ENCODE measurements at places on chromosomes 5 and 9.
A peak's percentile ranks its signal among the peaks of the same experiment; 100 is the strongest.

DNA sequence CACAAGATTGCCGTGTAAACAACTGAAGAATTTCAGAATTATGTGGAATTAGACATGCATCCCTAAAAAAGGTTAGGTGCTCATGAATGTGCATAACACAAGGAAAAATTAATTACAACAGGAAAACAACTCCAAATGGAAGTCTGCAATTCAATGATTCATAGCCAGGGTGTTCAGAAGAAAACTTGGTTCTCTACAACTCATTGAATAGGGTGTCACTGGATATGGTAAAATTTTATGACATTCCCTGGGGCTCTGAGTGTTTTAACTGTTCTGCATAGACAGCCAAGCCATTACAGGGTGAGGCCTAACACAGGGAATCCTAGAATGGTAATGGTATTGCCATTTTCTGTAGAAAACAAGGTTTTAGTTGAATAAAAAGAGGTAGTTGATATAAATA lies 24.4 kb upstream of the ZSWIM6 start:
- DNase-seq: no peak

DNA sequence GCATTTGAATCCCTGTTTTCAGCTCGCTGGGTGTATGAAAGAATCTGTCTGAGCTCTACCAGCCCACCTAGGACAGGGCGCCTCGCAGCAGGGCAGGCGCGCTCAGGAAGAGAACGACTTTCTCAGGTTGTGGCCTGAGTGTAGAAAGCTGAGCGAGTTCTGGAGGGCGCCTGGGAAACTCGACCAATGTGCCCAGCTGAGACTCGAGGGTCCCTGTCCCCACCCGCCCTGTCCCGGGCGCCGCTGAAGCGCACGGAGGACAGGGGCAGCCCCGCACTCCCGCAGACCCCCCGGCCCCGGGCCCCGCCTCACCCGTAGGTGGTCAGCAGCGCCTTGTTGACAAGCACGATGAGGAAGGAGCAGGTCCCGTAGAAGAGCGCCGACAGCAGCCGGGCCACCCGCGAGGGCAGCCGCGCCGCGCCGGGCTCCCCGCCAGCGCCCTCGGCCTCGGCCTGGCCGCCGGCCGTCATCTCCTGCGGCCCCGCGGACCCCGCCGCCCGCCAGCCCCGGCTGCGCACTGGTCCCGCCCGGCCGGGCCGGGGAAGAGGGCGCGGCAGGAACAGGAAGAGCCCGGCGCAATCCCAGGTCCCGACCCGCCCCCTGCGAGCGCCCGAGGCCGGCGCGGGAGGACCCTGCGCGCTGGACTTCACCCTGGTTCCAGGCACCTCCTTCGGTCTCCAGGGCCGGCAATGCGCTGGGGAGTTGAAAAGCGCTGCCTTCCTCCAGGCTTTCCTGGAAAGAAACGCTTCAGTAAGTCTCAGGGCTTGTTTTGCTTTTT lies at the start of gene SLC35D2:
TSS of gene SLC35D2 (minus strand) at position 547 of the 778 bp plus-strand sequence. CDS start at position 470, 77 bp downstream.
- no peak for DNase-seq

DNA sequence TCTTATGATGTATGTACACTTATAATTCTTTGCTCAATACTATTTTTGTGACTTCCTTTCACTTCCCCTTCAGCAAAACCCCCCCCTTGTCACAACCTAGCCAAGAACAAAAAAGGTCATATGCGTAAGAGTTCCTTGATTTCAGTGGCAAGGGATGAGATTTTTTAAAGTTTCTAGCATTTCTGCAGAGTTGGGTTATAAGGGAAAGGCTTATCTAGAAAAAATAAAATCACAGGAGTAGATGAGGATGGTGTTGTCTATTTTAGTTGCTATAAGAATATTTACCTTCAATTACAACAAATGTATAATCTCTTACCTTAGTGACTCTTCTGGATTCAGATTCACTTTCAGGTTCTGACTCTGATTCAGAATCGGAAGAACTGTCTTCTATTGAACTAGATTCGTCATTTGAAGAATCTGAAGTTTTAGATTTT lies 184.6 kb downstream of the AP3B1 start:
- no peak for DNase-seq

- DNase-seq: no peak
These were observed 114.7 kb upstream of the DAB2 start for GRCh38 chr5:39539470-39539869.

DNA sequence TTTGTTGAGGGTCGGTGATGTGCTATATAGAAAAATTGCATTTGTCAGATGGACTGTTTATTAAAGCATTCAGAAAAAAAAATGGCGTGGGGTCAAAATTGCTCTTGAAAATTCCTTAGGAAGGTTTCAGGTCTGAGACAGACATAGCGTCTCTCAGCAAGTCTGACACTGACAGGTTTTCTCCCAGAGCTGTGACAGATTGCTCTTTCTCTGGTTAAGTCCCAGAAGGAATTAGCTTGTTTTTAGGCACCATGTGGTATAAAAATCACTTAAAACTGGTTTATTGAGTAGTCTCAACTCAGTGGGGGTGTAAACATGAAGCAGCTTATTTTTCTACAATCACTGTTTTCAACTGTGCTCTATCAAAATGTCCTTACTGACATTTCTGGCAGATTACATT lies 1379.8 kb downstream of the MAT2B start:
- peak; percentile 52 for DNase-seq

GRCh38 chr9:94082956-94083355 lies 1.3 kb upstream of the PTPDC1 start:
- no peak for DNase-seq

GRCh38 chr5:135211083-135211790 lies 177.2 kb upstream of the PITX1 start:
- DNase-seq: peak; percentile 94
